ENCODE measurements at places on chromosomes 3 and 15.

- DNase-seq, result no peak
These were observed 19.0 kb downstream of the PAK6 start for GRCh38 chr15:40257656-40258450.

DNA sequence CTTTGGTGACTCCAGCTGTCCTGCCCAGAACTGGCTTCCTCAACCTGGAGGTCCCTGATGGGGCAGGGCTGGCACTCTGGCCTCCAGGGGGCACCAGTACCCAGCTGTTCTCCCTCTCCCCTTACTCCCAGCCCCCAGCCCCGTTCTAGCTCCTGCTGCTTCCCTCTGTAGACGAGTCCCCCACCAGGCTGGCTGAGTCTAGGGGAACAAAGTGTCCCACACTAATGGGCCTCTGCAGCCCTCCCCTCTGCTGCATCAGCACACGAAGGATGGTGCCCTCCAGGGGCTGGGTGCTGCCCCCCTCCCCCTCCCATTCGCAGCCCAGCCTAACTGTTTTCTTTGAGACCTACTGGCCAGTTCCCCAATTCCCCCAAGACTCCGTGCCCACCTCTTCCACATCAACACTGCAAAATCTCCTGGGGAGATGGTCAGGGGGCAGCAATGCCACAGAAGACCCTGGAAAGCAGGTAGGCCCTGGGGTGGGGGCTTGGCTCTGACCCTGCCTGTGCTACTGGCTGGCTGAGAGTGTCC lies 4.2 kb downstream of the RHCG start:
- no peak for DNase-seq

GRCh38 chr3:39181408-39182335 lies 10.7 kb downstream of the XIRP1 start:
- no peak for DNase-seq

DNA sequence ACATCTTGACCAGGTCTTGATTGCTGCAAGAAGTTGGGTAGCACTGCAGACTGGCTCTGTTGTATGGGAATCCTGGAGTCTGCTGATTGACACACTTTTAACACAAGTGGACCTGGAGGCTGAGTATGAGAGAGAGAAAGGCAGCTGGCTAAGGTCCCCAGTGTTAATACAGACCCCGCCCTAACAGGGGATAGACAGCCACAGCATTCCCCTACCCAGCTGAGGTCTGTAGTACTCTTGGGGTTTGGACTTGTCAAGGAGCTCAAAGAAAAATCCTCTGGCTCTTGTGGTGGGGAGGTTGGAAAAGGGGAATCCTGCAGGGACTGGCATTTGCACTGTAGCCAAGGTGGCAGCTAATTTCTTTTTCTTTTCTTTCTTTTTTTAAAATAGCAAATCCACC lies 192.7 kb downstream of the ZNF621 start:
- DNase-seq, result no peak

DNA sequence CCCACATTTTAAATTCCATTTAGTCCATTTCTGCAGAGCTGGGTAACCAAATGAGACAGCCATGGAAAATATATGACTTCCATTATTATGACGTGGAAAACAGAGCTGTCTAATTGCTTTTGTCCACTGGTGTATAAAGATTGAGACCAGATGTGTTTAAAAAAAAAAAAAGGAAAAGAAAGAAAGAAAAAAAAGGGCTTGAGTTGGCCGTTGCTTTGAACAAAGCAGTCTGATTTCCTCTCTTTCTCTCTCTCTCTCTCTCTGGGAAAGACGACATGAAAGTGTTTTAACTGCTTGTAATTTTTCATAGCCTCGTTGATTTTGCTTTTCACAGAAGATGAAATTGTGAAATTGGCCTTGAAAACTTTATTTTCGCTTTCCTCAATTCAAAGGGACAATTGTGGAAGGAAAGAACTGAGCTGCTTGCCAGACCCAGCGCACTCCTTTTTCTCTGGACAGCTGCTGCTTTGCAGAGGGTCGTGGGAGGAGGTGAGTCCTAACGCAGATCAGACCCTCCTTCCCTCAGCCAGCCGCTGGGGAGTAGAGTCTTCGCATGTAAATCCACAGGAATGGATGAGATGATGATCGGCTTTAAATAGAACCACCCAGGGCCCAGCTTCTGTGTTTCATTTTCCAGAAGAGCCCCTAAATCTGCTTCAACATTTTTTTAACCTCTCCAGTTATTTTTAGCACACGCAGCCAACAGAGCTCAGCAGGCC lies 42.8 kb upstream of the UBE2E1 start:
- no peak for DNase-seq

GRCh38 chr3:140626856-140627255 lies 51.0 kb upstream of the TRIM42 start:
- DNase-seq, result no peak

DNA sequence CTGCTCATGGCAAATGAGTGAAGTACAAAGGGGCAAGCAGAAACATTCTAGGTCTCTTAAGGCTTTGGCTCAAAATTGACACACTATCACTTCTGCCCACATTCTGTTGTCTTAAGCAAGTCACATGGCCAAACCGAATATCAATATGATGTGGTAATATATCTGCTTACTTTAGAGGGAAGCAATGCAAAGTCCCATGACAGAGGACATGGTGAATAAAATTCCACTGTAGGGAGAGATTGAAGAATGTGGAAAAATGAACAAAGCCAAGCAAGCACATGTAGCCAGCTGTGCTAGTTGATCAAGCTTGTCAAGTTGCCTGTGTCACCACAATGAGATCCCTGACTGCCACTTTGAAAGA lies 11.2 kb upstream of the TBC1D5 start:
- DNase-seq, result no peak

GRCh38 chr3:32452009-32452408 lies 50.6 kb downstream of the CMTM6 start:
- no peak for DNase-seq

DNA sequence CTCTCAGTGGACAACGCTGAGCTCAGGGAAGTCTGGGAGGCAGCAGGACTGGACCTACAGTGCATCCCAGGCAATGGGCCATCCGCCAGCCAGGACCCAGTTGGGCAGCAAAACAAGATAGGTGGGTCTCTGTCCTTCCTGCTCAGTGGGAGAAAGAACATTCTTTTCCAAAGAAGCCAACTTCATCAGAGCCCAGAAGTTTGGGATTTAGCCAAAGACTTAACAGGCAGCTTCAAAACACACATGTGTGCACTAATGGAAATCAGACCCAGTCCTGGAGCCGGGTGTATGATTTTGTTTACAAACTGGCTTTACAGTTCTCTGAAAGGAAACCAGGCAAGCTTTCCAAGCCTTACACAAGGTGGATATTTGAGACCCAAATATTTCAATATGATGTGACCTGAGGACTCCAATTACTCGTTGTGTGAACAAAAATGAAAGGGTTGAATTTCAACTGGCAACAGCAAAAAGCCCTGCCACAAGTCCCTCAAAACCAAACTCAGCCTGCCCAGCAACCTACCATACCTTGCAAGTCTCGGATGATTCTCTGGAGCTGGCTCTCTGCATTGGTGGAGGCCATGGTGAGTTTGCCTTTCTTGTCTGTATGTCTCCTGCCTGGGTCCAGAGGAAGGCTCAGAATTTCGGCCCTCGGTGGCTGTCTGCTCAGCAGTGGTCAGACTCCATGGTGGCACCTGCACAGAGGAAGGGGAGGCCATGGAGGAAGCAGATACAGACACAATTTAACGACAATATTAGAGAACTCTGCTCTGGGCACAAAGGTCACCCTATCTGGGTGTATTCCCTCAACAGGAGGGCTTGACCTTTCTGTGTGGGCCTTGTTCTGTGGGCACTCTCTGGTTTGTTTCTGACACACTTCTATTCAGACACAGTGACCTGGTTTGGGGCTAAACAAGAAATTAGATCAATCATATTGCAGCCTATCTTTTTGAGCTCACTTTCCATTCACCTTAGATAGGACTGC lies 11.0 kb downstream of the FYCO1 start:
- DNase-seq, result no peak

GRCh38 chr15:22960126-22960525 lies 20.0 kb downstream of the CYFIP1 start:
- DNase-seq, result no peak
